ENCODE measurements at places on chromosomes 1 and 21.

GRCh38 chr1:12006167-12006921, 13.0 kb upstream of the MIIP start:
- H3K27me3 ChIP-seq = no peaks in the 10 kb centered on the region
- H3K36me3 ChIP-seq = peaks cover 23% of the 10 kb centered on the region
- no peak overlapping the region for H3K27ac ChIP-seq
- no peak for DNase-seq

DNA sequence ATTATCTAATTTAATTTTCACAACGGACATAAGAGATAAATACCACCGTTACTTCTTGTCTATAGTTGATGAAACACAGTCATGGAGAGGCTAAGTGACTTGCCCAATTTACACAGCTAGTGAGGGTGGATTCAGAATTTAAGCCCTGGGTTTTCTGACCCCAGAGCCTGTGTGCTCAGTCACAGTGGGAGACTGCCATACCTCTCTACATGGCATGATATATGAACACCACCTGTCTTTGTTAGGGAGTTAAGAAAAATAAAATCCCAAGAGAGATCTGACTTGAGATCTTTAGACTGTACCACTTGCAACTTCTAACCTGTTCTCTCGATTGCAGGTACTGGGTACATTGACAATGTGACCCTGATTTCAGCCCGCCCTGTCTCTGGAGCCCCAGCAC, 40.3 kb downstream of the LAMC2 start:
- H3K27ac ChIP-seq = no peak overlapping the region
- H3K36me3 ChIP-seq = no peaks in the 10 kb centered on the region
- no peak overlapping the region for H3K4me3 ChIP-seq
- DNase-seq = no peak
- peaks cover 3% of the 10 kb centered on the region for H3K4me1 ChIP-seq
- no peaks in the 10 kb centered on the region for H3K27me3 ChIP-seq

- H3K4me1 ChIP-seq = peaks cover 6% of the 10 kb centered on the region
- H3K4me3 ChIP-seq = no peak overlapping the region
- DNase-seq = no peak
- no peaks in the 10 kb centered on the region for H3K36me3 ChIP-seq
- H3K27ac ChIP-seq = peak overlapping the region; percentile 60
Measured at GRCh38 chr1:67759692-67760029, 73.6 kb downstream of the GNG12 start.

DNA sequence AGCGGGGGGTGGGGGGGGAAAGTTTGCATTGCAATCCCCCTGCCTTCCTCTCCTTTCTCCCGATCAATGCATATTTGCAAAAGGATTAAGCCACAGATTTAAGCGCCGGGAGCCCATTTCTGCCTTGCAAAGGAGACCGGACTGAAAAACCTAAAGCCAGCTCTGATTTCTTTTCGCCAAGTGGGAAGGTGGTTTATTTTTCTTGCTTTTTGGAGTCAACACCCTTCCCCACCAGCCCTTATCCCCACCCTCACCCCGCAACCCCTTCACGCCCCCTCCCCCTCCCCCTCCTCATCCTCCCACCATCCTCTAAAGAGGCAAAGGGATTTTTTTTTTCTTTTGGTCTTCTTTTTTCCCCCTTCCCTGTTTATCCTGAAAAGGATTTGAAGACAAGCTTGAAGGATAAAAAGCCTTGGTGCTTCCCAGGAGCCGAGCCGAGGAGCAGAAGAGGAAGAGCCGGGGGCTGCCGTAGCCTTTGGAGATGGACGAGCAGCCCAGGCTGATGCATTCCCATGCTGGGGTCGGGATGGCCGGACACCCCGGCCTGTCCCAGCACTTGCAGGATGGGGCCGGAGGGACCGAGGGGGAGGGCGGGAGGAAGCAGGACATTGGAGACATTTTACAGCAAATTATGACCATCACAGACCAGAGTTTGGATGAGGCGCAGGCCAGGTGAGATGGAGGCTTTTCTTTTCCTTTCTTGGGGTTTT, 513 bp downstream of the PBX1 start:
- H3K4me1 ChIP-seq = no peaks in the 10 kb centered on the region
- no peak for DNase-seq
- no peaks in the 10 kb centered on the region for H3K36me3 ChIP-seq

- no peak overlapping the region for H3K4me3 ChIP-seq
- no peaks in the 10 kb centered on the region for H3K36me3 ChIP-seq
- DNase-seq = no peak
Measured at GRCh38 chr1:175317309-175317708, 124.7 kb upstream of the KIAA0040 start.

- peak overlapping the region; percentile 66 for H3K4me3 ChIP-seq
- no peaks in the 10 kb centered on the region for H3K36me3 ChIP-seq
- no peaks in the 10 kb centered on the region for H3K4me1 ChIP-seq
- H3K27me3 ChIP-seq = no peaks in the 10 kb centered on the region
Measured at GRCh38 chr21:36966821-36967768, 626 bp upstream of the HLCS start.
